ENCODE measurements at places on chromosomes 3 and 15. TPM values are rescaled to one million over a fixed set of nuclear protein-coding genes. Genes with fewer than 3 reads are reported as not detected.

DNA sequence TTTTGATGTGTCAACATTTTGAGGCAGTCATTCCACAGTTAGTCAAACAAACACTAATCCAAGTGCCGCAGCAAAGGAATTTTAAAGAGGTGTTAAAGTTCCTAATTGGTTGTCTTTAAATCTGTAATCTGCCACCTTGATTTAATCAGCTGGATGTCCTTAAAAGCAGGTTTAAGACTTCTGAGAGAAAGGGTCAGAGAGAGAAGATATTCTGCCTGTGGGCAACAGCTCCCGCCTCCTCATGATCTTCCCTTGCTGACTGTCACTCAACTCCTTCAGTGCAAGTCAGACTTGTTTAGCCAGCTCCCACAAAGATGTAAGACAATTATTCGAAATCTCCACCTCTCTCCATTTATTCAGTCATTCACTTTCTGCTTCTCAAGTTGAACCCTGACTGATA lies 92.6 kb upstream of the MYRIP start:
- DNase-seq, result no peak

GRCh38 chr3:164730815-164731360 lies 347.4 kb downstream of the SI start:
- no peak for DNase-seq

DNA sequence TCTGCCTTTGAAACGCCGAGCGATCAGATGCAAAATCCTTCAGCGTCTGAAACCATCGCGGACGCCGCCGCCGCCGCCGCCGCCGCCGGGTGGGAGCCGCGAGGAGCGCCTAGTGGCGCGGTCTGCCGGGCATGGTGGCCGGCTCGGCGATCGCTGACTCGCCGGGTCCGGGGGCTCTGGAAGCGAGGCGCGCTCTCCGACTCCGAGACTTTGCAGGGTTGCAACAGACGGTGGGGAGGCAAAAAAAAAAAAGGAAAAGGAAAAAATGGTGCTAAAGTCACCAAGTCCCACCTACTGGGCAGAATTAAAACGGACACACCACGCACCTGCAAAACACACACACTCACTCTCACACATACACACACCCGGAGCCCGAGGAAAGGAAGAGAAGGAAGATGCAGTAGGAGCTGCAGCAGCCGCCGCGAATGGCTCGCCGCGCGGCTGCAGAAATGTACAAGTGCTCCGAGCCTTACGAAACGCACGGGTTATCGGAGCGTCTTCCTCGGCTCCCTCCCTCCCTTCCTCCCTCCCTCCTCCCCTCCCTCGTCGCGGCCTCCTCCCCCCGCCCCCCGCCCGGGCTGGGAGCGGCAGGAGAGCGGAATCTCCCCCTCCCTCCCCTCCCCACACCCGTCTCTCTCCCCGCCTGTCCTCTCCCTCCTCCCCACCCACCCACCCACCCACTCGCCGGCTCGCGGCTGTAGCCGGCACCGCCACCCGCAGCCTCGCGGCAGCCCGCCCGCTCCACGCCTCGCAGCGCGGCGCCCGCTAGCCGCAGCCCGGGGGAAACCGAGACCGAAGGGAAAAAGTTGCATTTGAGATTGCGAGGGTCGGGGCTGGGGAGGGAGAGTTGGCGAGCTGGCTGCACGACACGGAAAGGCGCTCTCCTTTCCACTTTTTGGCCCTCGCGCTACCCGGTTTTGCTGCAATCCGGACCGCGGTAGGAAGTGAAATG lies at the start of gene NTRK3:
Gene NTRK3 (minus strand): TSS at position 461 of the 952 bp plus-strand sequence. CDS start 586 bp downstream, outside the sequence.
- DNase-seq, result no peak

DNA sequence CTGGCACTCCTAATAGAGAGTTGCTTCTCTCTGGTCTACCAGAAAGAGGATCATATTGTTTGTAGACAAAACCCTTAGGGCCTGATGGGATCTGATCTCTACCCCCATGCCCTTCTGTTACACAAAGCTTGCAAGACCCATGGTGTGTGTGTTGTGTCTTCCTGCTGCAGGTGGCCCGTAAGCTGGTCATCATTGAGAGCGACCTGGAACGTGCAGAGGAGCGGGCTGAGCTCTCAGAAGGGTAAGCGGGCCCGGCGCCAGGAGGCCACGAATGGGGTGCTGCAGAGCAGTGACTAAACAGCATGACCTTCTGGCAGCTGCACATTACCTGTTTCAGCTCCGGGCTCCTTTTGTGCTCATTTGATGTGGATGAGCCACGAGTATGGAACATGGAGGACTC lies 18.2 kb downstream of the TPM1 start:
- DNase-seq, result no peak

DNA sequence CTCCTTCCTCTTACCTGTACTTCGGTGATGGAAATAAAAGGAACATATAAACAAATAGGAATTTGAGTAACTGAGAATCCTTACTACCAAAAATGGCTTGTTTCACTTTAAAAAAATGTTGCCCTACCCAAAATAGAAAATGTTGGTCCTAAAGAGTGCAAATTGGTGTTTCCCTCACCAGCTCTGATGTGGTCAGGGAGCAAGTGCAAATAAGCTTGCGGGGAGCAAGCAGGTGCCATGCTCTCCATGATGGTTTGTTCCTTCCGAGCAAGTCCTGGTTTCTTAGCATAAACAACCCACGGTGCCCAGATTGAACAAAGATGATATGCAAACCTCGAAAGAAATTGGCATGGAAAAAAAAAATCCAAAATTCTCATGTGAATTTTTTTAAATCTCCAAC lies 68.8 kb downstream of the PGPEP1L start:
- DNase-seq, result no peak

DNA sequence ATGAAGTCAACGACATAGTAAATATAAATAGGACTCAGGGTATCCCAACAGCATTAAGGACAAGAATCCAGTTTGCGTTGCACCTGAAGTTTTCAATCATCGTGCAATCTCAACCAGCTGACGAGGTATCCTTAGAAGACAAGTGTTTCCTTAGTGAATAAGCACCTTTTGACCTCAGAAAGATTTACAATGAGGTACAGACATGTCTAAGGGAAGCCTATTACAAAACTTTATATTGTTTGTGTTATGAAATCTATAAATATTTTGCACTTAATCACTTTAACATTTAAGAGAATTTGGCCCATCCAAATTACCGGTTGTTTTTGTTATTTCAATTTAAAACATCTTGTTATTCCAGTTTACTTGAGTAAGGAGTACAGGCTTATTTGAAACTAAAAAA lies 64.9 kb upstream of the PRICKLE2 start:
- no peak for DNase-seq

- DNase-seq, result no peak
Observed at GRCh38 chr3:72244396-72244795, 459.4 kb upstream of the PROK2 start.

GRCh38 chr3:186940967-186941366 lies 10.6 kb downstream of the ST6GAL1 start:
- DNase-seq, result no peak

DNA sequence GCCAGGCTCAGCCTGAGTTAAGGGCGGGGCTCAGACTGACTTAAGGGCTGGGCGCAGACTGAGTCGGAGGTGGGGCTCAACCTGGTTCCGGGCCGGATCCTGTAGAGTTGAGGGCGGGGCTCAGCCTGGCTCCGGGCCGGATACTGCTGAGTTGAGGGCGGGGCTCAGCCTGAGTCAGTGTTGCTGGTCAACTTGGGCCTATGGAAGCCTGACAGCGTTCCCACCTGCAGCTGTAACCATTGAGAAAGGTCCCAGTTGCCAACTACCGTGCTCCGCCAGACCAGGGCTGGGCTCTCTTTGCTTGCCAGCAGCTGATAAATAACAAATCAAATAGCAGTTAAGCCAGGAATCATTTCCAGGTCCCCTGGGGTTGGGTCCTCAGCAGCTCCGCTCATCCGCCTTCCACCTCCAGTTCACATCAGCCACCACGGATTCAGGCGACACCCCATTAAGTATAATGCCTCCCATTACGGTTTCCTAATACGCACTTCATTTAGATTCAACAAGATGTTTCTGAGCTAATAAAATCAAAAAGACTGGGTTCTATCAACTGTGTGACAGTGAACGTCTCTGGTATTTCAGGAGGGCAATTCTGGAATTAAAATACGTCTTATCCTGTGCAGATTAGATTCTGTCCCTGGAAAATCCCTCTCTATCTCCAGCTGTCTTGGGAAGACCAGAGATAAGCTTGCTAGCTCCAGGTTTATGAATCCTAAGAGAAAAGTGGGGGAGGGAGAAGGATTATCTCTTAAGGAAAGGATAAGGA lies 7.3 kb downstream of the GRIP2 start:
- no peak for DNase-seq

DNA sequence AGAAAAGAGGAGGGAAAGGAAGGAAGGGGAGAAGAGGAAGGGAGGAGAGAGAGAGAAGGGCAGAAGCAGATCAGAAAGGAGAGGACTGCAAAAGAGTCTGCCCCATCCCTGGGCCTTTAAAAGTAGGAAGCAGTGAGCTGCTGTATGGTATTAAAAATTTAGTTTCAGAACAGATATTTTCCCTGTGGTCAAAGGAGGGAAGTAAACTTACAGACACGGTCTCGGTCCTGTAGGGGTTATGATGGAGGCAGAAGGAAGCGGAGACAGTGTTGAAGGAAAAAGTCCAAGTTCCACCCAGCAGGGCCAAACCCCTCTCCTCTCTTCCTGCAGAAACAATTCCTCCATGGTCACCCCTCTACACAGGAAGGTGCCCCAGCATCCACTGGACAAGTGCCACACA lies 122.0 kb upstream of the PROK2 start:
- no peak for DNase-seq

- no peak for DNase-seq
Observed at GRCh38 chr3:9864200-9864927, 15.7 kb downstream of the CIDEC start.

GRCh38 chr3:157075693-157076420 lies 84.1 kb downstream of the CCNL1 start:
- no peak for DNase-seq

DNA sequence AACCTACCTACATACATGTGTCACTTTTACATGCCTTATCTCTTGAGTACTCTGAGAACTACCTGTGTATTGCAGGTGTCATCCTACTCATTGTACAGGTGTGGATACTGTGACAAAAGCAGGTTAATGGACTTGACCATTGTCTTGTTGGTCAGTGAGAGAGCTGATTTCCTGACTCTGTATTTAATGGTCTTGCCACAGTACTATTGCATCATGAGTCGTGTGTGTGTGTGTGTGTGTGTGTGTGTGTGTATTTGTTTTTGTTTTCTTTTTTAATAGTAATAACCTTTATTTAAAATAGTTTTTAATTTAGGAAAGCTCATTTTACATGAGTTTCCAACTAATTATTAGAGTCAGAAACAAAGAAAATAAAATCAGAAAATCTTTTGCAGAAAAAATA lies 7.7 kb downstream of the SELENOT start:
- no peak for DNase-seq

DNA sequence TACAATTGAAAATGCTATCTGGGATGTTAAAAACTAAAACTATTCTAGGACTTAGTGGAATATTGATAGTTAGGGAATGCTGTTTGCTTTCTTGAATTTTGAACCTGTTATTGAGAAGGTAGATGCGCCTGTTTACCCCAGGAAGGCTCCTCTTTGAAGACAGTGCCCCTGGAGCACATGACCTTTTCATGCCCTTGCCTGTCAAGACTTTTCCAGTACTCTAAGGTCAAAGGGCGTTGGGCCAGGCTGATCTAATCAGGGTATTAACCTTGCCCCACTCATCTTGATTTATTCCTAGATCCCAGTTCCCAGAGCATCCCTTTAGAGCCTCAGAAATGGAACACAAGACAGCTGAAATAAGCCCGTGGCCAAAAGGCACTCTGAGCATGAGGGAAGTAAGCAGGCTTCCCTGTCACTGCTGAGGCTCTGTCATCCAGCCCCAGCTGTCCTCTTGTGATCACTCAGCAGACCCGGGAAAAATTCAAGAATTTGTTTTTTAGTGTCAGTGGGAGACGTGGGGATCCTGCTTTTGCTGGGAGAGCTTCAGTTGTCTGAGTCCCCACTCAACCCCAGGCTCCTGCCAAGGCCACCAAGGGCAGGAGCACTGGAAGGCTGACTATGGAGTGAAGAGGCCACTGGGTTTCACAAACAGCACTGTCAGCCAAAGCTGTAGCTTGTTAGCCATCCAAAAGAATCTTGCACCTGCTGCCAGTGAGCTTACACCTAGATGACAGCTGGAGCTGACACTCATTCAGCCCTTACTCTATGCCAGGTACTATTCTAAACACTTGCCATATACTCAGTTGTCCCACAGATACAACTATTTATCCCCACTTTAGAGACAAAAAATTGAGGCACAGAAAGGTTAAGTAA lies 169.0 kb downstream of the PGPEP1L start:
- DNase-seq, result no peak

GRCh38 chr3:8077126-8077525 lies 424.5 kb upstream of the LMCD1 start:
- DNase-seq, result no peak

DNA sequence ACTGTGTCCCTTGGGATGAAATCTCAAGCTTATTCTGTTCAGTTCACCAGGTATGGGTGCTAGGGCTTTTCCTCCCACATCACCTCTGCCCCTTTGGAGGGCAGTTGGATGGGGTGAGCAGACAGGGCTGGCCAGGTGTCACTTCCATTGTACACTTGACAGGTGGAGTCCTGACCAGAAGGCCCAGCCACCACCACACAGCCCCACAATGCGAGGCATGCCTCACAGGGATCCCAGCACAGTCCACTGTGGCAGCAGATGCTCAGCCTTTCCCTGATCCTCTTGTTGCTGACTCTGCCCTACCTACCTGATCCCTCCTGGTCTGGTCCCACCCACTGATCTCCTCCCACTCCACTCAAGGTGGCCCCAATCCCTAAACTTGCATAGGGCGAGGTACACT lies 88.2 kb downstream of the ANP32A start:
- DNase-seq, result no peak

DNA sequence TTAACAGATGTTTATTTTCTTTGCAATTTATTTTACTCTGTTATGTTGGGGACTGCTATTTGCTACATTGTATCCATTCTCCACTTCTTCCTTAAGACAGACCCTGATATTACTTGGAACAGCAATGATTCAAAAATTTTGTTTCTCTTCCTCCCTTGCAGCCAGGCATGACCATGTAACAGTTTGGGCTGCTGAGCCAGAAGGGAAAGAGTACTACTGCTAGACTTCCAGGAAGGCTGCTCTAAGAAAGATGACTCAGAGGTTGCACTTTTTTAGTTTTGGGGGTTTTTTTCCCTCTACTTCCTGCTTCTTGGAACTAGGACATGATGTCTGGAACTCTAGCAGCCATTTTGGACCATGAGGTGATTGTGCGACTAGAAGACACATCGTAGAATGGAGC lies 10.3 kb downstream of the PRR20G start:
- no peak for DNase-seq

DNA sequence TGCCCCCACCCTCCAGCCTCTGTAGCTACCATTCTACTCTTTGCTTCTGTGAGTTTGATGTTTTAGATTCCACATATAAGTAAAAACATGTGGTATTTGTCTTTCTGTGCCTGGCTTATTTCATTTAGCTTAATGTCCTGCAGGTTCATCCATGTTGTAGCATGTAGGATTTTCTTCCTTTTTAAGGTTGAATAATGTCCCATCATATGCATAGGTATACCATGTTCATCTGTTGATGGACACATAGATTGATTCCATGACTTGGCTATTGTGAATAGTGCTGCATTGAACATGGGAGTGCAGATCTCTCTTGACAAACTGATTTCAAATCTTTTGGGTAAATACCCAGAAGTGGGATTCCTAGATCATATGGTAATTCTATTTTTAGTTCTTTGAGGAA lies 11.8 kb downstream of the THSD4 start:
- no peak for DNase-seq

Gene SLC7A14
- not detected for total RNA-seq

Gene FGF7
- total RNA-seq, result not detected

Gene FETUB
- not detected for total RNA-seq

Gene VWA5B2
- total RNA-seq, result not detected

Gene ZDHHC23
- 7.4 TPM for total RNA-seq

Gene INSYN1
- total RNA-seq, result not detected

Gene CACNA2D2
- 1.2 TPM for total RNA-seq

Measured in CD4-positive, CD25-positive, alpha-beta regulatory T cell (primary cell).